ENCODE measurements at places on chromosomes 5 and 9.

DNA sequence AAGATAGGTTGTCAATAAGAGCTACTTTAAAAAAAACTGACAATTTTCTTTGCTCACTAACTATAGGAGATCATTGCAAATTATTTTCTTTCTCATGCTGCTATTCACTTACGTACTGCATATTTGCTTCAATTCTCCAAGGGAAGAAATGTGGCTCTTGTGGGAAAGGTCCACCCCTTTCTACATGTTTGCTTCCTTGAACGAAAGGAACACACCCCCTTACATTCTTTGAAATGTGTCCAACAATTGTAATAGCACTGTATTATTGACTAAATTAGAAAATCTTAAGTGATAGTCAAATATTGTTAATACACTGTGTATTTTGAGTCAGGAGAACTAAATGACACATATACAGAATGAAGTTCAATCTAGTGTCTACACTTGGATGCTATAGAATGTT lies 5.2 kb downstream of the MEF2C start:
- no peak for DNase-seq

GRCh38 chr5:137609127-137609526 lies 110.0 kb upstream of the SPOCK1 start:
- DNase-seq, result no peak

DNA sequence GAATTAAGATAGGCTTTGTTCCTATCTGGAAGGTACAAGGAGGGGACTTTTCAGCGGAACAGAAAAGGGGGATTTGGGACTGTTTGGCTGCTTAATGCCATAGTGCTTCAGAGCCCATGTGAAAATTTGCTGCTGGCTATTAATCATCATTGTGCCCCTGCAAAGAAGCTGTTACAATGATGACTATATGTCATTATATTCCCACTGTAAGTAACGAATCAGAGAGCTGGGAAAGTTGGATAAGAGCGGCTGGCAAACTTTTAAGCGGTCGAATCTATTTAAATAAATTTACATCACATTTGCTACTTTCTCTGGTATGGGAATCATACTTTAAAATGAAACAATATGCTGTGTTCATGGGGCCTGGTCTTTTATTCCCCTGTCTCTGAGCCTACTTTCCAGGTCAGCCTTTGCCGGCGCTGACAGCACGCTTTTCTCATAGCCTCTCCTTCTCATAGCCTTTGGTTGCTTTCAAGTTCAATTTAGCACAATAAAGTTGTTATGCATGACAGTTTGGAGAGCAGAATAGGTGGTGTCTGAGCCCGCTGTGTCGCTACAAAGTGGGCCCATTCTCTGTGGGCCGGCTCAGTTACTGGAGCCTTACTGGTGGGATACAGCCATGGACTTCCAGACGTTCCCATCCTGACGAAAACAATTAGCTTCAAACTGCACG lies 271.2 kb upstream of the TMEM161B start:
- no peak for DNase-seq

GRCh38 chr9:127877566-127877998 lies at the start of gene AK1:
AK1 (minus strand) TSS chr9:127877675; CDS start chr9:127874617, 3,058 bp downstream.
- DNase-seq, result no peak

DNA sequence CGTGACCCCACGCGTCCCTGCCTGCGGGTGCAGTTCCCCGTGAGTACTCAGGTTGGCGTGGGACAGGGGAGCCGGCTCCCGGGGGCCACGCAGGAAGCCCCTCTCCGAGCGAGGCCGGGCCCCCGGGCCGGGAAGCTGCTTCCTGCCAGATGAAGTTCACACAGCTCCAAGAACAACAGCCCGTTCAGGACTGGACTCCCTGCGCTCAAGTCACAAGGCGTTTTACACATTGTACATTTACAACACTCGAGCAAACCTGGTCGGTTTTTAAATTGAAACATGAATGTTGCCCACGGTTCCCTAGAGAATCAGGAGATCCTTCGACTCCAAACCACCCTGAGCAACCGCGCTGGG lies 22.4 kb downstream of the SLC9A3 start:
- DNase-seq, result no peak

GRCh38 chr9:78158286-78158685 lies 77.6 kb upstream of the CEP78 start:
- no peak for DNase-seq

- no peak for DNase-seq
Measured at GRCh38 chr9:127822108-127822507, 19.4 kb downstream of the FPGS start.

- DNase-seq, result no peak
Measured at GRCh38 chr5:63500242-63500641, 462.0 kb downstream of the HTR1A start.

GRCh38 chr5:143143973-143144372 lies 259.5 kb downstream of the NR3C1 start:
- no peak for DNase-seq

- DNase-seq, result no peak
Measured at GRCh38 chr9:107866711-107867311, 377.2 kb upstream of the KLF4 start.

DNA sequence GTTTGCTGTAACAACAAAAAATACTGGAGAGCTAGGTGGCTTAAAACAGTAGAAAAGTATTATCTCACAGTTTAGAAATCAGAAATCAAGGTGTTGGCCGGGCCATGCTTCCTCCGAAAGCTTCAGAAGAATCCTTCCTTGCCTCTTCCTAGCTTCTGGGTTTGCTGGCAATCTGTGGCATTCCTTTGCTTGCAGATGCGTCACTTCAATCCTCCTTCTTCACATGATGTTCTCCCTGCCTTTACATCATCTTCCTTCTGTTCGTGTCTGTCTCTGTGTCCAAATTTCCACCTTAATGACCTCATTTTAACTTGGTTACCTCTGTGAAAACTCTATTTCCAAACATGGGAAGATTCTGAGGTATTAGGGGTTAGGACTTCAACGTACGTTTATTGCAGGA lies 90.4 kb upstream of the CHD1 start:
- no peak for DNase-seq

GRCh38 chr5:68478301-68479095 lies 262.9 kb downstream of the PIK3R1 start:
- no peak for DNase-seq

GRCh38 chr5:17215361-17215760 lies 2.1 kb upstream of the BASP1 start:
- no peak for DNase-seq

DNA sequence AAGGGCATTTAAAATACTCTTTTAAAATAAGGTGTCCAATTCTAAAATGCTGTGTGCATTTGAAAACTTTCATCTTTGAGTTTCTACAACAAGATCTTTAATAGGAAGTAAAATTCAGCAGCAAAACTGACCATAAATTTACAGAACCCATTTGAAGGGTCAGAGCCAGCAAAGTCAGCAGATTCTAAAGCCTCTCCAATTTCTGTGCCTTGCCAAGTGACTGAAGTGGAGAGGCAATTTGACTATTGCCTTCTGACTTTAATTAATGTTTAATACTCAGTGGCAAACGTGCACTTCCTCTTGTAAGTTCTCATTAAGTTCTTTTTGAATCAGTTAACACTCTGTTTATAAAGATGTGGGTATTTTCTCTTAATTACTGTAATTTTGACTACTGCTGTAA lies 155.2 kb downstream of the BAAT start:
- DNase-seq, result no peak

DNA sequence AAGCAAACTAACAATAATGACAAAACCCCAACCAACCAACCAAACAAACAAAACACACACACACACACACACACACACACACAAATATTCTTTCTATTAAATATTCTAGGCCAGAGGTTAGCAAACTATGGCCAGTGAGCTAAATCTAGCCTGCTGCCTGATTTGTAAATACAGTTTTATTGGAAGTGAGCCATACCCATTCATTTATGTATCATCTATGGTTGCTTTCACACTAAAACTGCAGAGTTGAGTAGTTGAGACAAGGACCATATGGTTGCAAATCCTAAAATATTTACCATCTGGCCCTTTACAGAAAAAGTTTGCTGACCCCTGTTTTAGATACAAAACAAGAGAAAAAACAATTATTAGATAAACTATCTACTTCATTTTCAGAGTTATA lies 620.5 kb upstream of the SEMA6A start:
- no peak for DNase-seq

DNA sequence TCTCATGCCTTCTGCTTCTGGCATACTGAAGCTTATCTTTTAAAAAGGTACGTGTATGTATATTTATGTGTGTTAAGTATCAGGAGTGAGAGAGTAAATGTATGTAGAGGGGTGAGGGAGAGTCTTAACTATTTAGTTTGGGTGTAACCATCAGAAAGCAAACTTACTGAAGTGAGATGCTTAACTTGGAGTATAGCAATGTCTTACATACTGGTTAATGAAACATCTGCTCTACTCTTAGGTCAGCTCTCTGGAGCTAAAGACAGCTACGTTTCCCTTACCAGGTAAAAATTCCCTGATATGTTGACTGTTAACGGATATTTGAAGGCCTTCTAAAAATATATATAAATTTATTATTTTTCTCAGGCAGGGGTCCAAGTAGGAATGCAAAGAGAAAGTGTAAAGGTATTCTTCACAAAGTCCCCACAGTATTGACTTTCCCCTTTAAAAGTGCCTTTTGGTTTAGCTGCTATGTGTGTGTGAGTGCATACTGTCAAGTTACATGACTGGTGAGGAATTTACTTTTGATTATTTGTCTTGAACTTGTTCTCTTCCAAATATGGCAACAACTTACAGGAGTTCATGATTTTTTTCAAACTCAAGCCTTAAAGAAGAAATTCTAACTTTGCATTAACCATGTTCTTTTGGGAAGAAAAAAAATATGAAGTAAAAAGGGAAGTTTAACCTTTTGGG lies 12.3 kb upstream of the C5orf24 start:
- no peak for DNase-seq

- DNase-seq, result peak; percentile 31
Measured at GRCh38 chr5:170623576-170624181, 119.9 kb downstream of the KCNIP1 start.

- no peak for DNase-seq
Measured at GRCh38 chr9:79684711-79685575, 113.2 kb downstream of the TLE4 start.

GRCh38 chr9:76691517-76692313 lies 72.5 kb upstream of the PCA3 start:
- no peak for DNase-seq

DNA sequence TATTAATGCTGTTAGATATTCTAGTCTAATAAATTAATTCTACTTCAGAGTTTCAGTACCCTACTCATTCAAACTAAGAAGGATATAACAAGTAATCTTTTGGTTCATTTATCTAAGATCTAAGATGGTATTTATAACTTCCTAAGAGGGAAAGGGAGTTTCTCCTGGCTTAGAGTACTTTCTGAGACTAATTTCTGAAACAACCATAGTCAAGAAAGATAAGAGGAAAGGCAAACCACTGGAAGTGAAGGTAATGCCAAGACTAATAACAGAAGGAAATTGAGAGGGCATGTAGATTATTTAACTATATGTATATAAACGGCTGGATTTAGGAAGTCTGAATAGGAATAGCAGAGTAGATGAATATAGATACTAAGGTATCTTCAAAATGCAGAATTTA lies 112.4 kb upstream of the ACOT12 start:
- DNase-seq, result no peak

DNA sequence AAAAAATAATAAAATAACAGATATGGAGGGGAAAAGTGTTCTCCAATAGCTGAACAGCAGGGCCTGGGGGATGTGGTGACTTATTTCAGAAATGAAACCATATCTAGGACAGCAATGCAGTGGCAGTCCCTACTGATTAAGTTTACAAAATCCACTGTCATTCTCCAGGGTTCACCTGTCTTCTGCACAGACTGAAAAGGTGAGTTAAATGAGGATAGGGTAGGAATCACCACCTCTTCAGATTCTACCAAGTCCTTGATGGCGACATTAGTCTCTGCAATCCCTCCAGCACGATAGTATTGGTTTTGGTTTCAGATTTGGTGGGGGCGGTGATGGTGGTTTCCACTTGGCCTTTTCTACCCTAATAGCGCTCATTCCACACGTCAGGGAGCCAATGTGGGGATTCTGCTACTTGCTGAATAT lies 32.3 kb upstream of the NPM1 start:
- peak; percentile 10 for DNase-seq

DNA sequence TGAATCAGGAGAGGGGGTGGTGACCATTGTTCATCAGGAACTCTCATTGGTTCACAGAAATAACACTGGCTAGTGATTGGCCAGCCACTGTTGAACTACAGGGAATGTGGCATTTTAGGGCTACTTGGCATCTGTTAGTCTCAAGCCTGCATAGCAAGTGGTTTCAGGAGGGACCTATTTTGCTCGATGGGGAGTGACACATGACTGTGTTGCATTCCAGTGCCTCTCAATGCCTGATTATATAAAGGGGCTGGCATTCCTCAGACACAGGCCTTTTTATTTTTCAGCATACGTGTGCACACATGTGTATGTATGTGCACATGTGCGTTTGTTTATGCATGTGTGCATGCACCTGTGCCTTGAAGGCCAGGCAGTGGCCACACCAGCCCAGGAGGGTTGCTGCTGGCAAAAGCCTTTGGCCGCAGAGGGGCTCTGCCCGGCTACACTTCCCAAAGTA lies 23.2 kb downstream of the FGD3 start:
- no peak for DNase-seq

- no peak for DNase-seq
Measured at GRCh38 chr9:113311961-113312360, 8.8 kb upstream of the RNF183 start.

DNA sequence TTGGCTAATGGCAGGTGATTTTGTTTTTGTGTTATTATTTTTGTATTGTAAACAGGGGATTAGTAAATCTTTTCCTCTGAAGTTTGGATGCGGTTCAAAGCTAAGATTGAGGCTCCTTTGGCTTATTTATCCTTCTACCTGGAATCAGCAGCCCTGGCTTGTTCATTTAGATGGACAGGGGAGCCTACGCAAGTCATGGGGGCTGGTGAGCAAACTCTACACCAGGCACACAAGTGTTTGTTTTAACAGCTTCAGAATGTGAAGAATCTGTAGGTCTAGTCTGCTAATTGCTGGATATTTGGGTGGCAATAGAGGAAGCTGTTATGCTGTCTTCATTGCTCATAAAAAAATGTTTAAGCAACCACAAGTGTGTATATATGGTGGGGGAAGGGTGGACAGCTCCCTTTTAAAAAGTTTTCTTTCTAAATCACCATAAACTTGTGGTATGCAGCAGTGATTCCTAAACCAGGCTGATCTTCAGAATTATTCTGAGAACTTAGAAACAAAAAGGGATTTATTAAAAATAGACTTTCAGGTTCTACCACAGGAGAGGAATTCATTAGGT lies 20.7 kb downstream of the ZNF462 start:
- no peak for DNase-seq

DNA sequence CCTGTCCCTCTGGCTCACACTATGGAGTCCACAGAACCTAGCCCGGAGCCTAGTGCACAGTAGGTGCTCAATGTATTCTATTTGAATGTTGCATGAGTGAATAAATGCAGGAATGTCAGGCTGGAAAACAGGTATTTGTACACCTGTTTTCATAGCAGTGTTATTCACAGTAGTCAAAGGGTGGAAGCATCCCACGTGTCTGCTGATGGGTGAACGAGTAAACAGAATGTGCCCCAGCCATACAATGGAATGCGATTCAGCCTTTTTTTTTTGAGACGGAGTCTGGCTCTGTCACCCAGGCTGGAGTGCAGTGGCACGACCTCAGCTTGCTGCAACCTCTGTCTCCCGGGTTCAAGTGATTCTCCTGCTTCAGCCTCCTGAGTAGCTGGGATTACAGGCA lies 31.5 kb upstream of the IER5L start:
- DNase-seq, result no peak

GRCh38 chr5:121152411-121152810 lies 688.3 kb downstream of the PRR16 start:
- no peak for DNase-seq

Data from stimulated activated CD4-positive, alpha-beta T cell treated with anti-CD3 and anti-CD28 coated beads, Interleukin-4, amount 100 ng/mL, for 1 hour (primary cell).